ENCODE measurements at places on chromosomes 12 and 14.

GRCh38 chr14:45134051-45134958 is at the start of gene FKBP3:
Gene FKBP3 (minus strand): TSS chr14:45134481. CDS start chr14:45134456, 25 bp downstream.
- peak; percentile 97 for DNase-seq

DNA sequence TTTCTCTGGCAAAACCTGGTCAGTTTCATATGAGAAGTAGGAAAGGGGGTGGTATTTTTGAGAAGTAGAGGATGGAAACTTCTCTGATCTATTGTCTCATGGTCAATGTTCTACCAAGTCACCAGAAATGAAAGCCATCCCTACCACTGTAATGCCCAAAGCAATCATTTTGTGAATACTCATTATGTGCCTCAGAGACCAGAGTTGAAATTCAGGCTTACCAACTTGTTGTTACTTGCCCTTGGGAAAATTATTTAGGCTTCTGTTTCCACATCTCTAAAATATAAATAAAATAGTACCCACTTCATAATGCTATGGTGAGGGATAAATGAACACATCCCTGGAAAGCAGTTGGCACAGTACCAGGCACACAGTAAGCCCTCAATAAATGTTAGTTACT is 723.7 kb upstream of the TBX3 start:
- DNase-seq = no peak

DNA sequence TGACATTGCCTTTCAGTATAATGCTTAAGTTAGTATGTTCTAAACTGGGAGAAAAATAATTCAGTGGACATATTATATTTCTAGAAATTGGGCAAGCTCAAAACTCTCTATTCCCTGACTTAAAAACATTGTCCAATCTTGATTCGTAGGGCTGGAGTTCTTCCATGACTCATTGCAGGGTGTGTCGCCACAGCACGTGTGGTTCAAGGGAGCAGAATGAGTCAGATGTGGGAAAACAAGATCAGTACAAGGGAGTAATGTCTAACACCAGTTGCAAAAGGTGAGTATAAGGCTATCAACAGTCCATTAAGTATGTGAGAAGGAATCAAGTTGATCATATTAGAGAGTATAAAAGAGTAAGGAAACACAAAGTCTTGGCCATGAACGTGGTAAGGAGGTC is 887.0 kb downstream of the TMTC2 start:
- peak; percentile 22 for DNase-seq

DNA sequence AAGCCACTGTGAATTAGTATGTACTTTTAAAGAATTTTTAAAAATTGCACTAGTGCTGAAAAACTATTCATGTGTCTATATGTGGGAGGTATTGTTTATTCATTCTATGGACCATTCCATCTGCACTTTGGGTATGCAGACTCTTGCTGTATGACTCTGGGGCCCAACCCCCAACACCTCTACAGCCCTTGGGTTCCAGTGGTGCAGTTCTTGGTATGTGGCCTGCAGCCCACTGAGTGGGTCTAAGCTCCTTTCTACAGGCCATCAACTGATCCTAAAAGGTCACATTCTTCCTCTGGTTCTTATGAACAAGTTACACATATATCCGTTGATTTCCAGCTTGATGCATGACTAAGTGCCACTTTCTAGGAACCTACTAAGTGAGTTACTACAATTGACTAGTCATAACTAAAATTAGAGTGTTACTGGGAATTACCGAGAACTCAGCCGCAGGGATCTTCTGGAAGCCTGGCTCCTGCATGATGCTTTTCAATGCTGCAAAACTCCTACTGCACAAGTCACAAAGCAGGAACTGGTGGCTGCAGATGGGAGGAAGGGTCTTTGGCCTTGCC is 62.4 kb upstream of the MED13L start:
- DNase-seq = no peak

- no peak for DNase-seq
These were observed 44.5 kb upstream of the VPS33A start for GRCh38 chr12:122310626-122311333.

DNA sequence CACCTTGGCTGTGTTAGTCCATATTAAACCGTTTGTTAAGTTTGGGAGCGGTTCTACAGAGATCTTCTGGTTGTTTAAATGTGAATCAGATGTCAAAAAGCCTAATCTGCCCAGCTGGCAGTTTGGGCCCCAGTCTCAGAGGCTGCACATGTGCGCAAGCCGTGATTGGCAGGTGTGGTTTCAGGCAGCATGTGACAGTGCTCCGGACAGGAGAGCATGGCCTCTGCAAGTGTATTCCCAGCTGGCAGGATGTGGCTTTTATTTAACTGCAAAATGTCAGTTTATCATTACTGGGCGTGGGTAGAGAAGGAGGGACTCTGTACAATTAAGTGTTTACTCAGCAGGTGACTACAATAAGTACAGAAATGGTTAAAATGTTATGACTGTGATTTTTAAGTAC is 77.5 kb downstream of the PELI2 start:
- no peak for DNase-seq

DNA sequence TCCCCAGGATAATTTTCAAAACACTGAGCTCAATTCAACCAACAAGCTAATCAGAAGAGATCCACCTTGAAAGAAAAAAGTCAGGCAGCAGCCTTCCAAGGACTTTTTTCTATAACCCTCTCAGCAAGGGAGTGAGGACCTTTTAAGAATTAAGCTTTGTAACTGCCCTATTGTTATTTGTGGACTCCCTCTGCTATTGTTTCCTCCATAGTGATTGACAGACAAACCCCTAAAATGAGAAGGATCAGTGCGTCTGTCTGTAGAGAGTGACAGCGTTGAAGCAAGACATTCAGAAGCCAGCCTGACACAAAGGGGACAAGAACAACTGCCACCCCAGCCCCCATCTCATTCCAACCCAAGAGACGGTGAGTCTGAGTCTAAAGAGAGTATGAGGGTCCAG is 30.3 kb upstream of the BTG1 start:
- DNase-seq = no peak

- no peak for DNase-seq
These were observed 127.3 kb upstream of the PLEKHA5 start for GRCh38 chr12:19002216-19002615.

GRCh38 chr14:105326568-105326867 is 12.0 kb downstream of the PACS2 start:
- no peak for DNase-seq

- DNase-seq = peak; percentile 37
These were observed 198.7 kb upstream of the EEA1 start for GRCh38 chr12:93127582-93128331.

- DNase-seq = peak; percentile 61
These were observed 78.0 kb downstream of the LRRC74A start for GRCh38 chr14:76904100-76904739.

DNA sequence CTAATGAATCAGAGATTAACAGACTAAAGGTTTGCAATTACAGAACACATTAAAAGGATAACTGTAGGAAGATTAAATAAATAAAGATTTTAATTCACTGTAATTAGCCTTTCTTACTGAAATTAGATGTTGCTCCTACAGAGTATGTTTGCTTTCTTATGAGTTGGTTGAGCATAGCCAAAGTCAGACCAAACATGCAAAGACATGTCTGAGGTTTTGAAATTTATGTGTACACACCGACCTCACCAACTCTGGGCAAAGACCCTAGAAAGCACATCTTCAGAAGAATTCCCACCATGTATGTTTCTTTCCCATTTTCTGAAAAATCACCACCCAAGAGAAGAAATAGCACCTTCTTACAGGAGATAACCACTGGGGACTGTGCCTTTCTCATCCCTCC is 159.2 kb downstream of the PAX9 start:
- DNase-seq = no peak

DNA sequence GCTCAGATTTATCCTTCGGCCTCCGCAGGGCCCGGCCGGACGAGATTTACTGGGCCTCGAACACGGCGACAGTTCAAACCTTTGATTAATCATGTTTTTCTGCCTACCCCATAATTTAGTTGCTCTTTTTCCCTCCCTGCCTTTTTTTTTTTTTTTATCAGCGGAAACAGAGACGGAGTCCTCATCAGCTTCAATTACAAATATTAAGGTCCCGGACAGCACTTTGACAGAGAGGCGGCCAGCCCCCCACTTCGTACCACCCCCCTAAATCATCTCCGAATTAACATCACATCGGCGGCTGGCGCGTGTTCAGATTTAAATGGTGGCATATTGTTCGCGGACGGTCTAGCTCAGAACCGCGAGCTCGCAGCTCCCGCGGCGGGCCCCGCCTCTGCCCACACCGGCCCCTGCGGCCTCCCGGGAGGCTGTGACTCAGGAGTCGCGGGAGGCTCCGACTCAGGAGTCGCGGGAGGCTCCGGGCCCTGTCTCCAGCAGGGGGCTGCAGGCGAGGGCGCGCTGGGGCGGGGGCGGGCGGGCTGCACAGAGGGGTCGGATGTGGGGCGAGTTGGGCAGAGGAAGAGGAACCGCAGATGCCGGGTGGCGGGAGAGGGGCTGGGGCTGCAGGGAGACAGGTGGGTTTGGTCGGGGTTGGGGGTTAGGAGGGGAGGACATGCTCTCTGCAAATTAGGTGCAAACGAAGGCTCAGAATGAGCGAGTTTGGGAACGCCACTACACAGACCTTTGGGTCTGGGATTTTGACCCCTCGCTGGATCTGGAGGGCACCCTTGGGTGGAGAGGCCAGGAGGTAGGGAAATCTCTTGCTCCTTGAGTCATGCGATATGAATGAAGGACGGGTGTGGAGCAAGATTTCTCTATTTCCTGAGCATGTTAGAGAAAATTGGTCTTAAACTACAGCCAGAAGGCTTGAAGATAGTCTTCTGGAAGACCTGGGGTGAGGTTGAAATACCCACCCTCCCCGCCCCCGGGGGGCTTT is 19.6 kb upstream of the ATP5MC2 start:
- no peak for DNase-seq

DNA sequence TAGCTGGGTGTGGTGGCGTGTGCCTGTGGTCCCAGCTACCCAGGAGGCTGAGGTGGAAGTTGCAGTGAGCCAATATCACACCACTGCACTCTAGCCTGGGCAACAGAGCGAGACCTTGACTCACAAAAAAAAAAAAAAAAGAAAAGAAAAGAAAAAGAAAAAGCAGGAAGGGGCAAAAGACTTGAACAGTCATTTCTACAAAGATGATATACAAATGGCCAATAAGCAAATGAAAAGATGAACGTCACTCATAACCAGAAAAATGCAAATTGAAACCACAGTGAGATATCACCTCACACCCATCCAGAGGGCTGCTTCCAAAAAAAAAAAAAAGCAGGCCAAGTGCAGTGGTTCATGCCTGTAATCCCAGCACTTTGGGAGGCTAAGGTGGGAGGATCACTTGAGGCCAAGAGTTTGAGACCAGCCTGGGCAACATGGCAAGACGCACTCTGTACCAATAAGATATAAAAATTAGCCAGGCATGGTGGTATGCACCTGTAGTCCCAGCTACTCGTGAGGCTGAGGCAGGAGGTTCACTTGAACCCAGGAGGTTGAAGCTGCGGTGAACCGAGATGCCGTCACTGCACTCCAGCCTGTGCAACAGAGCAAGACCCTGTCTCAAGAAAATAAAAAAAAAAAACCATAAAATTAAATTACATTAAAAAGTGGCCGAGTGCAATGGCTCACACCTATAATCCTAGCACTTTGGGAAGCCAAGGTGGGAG is 20.5 kb downstream of the UBC start:
- no peak for DNase-seq

DNA sequence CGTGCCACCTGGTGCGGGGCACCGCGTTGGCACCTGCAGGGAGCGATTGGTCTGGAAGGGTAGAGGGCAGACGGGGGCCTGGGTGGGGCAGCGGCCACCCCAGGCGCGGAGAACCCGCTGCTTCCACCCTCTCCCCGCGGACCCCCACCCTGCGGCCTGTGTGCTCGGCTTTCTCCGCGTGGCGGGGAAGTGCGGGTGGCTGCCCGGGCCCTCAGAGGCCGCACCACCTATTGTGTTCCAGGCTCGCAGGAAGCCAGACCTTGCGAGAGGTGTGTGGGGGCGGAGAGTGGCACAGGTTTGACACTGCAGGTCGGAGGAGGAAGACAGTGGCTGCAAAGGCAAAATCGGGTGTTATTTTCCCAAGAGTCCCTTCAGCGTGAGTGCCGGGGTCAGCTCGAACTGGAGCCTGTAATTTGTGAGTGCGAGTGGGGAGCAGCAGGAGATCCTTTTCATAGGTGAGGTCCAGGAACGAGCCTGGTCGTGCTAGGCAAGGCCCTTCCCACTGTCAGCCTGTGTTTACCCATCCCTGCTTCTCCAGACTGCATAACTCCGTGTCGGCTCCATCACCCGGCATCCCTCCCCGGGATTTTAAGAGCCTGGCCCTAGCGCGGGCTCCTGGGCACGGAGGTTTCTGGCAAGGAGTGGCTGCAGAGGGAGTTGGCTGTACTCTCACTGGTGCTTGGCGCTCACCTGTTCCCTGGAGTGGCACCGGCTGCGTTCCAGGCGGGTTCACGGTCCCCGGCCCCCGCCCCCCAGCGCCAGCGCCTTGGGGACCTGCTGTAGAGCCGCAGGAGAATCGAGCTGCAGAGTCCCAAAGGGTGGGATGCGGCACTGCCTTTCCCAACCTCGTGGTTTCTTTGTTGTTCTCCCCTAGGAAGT is 935 bp downstream of the TBC1D30 start:
- DNase-seq = no peak

DNA sequence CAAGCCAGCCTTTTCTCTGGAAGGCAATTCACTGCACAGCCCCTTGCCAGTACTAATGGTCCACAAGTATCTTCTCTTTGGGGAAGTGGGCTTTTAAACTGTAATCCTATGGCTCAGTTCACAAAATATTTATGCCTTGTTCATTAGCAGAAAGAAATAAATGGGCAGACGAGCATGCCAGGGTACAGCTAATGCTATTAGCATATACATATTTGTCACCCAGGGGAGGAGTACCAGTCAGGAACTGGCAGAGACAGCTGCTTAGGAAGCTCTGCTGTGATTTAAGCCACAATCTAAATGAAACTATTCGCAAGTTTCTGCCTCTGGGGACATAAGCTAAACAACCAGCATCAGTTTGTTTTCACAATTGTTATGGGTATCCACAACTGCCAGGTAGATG is 113.4 kb upstream of the CCDC198 start:
- DNase-seq = no peak

DNA sequence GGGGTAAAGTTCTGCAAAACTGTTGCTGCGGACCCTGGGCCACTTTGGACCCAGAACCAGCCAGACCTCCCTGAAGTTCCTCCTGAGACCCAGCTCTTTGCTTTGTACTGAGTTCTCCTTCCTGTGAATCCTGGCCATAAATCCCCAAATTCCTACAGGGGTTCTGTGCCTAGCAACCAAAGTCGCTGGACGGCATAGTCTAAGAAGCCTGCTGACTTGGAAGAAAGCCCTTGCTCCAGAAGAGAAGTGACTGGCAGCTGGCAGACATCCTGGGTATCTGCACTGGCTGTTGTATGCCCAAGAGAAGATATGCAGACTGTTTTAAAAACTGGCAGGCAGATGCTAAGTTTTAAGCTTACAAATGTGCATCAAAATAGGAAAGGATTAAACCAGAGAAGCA is 99.9 kb upstream of the SLC24A4 start:
- DNase-seq = no peak

DNA sequence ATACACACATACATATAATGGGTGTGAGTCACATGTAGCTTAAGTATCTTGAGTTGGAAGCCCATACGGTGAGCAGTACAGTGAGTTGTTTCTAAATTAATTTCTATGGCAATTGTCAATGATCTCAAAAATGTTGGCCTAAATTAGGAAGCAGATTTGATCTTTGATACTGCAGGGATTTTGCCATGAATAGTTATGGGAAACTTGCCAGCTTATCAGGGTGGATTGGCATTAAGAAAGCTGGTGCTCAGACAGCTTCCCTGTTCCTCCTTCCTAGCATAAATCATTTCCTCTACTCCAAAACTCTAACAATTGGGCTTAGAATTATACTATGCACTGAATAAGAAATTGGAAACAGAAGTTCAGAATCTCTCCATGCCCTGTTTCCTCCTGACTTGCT is 150.9 kb upstream of the FRMD6 start:
- DNase-seq = no peak
